ENCODE measurements at places on chromosomes 2 and 18.

GRCh38 chr2:16774091-16774490 is 108.5 kb upstream of the CYRIA start:
- peaks cover 1% of the 10 kb centered on the region for H3K27me3 ChIP-seq
- no peak for DNase-seq
- H3K4me3 ChIP-seq: no peak overlapping the region

GRCh38 chr2:170512266-170512665 is 202.9 kb upstream of the SP5 start:
- no peaks in the 10 kb centered on the region for H3K36me3 ChIP-seq
- DNase-seq: no peak
- no peak overlapping the region for H3K27ac ChIP-seq
- H3K27me3 ChIP-seq: no peaks in the 10 kb centered on the region
- H3K4me3 ChIP-seq: no peak overlapping the region
- H3K4me1 ChIP-seq: no peaks in the 10 kb centered on the region

- H3K4me1 ChIP-seq: peaks cover 22% of the 10 kb centered on the region
- DNase-seq: no peak
- H3K27ac ChIP-seq: peak overlapping the region; percentile 70
- H3K4me3 ChIP-seq: no peak overlapping the region
Measured at GRCh38 chr2:218179782-218180181, 13.0 kb upstream of the CXCR1 start.

- no peaks in the 10 kb centered on the region for H3K27me3 ChIP-seq
- H3K36me3 ChIP-seq: no peaks in the 10 kb centered on the region
- H3K4me1 ChIP-seq: no peaks in the 10 kb centered on the region
- no peak overlapping the region for H3K27ac ChIP-seq
- no peak for DNase-seq
- H3K4me3 ChIP-seq: no peak overlapping the region
Measured at GRCh38 chr2:220966636-220967035, 605.5 kb downstream of the EPHA4 start.

DNA sequence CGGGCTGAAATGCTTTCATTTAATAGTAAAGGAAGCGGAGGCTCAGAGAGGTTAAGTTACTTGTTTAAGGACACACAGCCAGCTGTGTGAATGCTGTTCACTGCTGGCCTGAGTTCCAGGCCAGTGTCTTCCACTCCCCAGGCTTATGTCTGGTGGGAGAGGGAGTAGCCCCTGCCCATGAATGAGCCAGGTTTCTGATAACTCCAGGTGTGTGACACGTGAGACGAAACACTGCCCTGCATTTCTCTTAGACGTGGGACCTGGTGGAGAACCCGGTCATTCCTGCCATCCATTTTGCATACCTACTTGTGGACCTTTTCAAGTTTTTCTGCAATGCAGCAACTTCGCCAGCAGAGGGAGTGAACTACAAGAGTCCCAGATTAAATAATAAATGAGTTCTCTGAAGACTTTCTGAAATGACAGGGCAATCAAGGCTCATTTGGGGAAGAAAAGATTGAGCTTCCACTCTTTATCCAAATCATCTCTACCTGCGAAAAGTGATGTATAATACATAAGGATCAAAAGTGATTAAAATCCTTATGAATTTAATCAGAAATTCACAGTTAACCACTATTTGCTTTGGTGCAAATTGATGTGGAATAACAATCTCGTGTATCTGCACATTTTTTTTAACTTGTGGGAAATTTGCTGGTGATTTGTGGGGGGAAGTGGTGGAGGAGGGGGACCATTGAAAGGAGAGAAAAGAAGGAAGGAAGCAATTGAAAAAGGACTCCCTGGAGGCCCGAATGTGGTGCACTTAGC is 79.4 kb upstream of the ASB18 start:
- peak; percentile 65 for DNase-seq
- H3K27me3 ChIP-seq: no peaks in the 10 kb centered on the region
- H3K4me3 ChIP-seq: no peak overlapping the region

DNA sequence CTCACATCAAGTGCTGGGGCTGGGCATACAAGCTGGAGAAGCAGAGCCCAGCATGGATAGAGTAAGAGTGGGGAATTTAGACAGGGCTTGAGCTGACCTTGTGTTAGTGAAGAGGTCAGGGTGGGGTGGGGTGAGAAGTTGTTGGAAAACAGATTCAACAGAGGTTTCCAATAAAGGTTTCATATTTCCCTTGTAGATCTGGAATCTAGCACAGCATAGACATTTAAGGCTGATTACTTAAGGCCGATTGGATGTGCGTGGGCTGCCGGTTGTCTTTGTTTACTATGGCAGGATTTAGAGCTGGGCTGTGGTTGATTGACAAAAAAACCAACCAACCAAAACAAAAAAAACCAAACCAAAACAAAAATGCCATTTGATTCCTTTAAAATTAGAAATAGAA is 114.9 kb upstream of the SEC11C start:
- no peaks in the 10 kb centered on the region for H3K27me3 ChIP-seq
- no peaks in the 10 kb centered on the region for H3K4me1 ChIP-seq
- no peak overlapping the region for H3K4me3 ChIP-seq
- no peaks in the 10 kb centered on the region for H3K36me3 ChIP-seq
- H3K27ac ChIP-seq: no peak overlapping the region
- no peak for DNase-seq
